ENCODE measurements at places on chromosomes 4 and X.

DNA sequence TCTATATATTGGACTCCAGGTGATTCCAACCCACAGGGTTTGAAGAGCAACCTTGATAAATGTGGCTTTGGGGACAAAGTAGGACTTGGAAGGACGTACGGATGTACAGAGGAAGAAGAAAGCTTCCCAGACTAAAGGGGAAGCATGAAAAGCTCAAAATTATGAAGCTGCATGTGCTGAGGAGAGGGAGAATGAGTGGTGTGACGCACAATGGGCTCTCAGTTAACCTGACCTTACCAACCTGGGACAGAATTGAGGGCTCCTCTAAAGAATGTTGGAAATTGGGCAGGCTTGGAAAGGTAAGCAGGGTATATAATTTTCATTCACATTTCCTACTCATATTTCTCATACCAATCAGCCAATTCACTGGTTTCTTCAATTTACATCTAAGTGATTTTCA, 10.5 kb upstream of the TIGD2 start:
- no peak for DNase-seq

GRCh38 chrX:151552743-151553142, 10.7 kb upstream of the PASD1 start:
- DNase-seq = no peak

- no peak for DNase-seq
Measured at GRCh38 chr4:80049813-80050534, 23.1 kb downstream of the ANTXR2 start.

DNA sequence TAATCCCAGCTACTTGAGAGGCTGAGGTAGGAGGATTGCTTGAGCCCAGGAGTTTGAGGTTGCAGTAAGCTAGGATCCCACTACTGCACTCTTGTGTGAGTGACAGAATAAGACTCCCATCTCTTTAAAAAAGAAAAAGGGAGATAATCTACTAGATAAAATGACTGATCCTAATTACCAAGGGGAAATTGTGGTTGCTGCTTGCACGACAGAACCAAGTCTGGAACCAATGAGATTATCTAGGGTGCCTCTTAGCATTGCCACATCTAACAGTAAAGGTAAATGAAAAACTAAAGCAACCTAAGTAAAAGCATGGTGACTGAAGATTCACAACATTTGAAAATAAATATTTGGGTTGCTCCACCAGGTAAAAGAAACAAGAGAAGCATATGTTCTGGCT, 185.1 kb downstream of the PDHA2 start:
- no peak for DNase-seq

DNA sequence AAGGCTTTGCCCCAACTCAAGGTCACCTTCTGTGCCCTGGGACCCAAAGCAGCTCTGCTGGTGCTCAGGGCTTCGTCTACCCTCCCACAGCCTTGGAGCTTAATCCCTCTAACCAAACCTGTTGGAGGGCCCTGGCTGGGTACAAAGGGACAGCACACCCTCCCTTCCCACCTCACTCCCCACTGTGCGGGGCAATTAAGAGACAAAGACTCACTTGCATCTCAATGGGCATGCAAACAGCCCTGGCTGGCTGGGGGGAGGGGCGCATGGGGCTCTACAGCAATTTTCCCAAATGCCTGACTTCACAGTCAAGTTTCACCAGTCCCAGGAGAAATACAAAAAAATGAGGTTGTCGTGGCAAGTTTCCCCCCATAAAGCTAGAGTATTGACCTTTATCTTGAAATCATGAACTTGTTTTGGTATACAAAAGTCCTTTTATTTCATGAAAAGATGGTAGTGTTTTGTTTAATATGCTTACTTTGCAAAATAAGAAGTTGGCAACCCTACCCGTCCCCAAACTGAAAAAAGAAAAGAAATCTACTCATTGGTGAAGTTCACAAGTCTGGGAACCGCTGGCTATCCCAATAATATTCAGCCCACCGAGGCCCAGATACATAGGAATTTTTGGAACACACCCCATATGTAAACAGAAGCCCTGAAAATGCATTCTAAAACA, 4.1 kb upstream of the CD99L2 start:
- DNase-seq = no peak

- no peak for DNase-seq
Measured at GRCh38 chr4:77854431-77855111, 8.1 kb upstream of the MRPL1 start.

DNA sequence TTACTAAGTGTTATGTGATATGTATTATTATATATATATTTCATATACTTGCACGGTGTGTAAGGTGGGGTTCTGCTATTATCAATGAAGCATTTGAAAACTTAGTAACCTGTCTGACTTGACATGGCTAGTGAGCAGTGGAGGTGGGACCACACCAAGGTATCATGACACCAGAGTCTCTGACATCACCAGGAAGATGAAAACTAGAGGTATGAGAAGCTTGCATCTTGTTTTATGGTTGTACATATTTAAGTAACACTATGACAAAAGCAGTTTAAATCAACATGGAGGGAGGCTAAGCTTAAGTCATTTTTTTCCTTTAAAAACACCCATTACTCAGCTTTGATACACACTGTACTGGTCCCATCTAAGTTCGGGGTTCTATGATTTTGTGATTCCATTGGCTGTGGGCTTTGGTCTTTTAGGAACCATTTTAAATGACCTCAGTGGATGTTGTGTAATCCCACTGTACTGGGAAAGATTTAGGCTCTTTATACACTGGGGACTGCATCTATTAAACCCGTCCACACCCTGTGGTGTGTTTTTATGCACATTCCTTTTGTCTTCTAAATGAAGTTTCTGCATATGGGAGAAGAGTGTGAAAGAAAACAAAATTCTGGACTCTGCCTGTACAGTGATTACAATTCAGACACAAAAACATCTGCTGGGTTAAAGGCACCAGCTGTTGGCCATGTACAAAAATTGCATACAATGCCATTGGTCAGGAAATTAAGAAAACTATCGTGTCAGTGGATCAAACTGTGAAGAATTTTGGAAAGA, 570.6 kb downstream of the SPRY1 start:
- no peak for DNase-seq

GRCh38 chrX:23483396-23483795, 148.7 kb downstream of the PTCHD1 start:
- no peak for DNase-seq

GRCh38 chrX:141469469-141469868, 115.1 kb downstream of the SPANXA1 start:
- no peak for DNase-seq

DNA sequence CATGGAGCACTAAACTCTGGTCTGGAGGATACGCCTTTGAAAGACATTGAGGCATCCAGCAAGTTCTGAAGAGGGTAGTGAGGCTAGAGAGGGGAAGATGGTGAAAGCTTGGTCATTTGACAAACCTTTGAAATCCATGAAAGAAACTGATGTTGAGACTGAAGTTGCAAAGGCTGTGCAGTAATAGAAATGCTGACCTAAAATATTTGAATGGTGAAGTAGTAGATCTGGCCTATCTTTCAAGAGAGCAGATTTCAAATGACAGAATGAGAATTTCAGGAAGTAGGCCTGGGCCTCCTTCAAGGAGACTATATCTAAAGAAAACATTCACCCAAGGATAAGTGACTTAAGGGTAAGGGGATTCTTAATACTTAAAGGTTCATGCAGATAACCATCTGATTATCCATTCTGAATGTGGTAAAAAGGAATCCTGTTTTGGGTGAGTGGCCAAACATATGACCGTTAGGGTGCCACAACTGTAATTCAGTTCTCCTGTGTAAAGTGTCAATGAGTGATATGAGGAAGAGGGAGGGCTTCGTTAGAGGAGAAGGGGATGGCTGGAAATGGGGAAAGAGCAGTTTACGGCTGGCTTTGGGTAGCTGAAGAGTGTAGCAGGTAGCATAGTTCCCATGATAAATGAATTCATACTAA, 62.2 kb downstream of the AMELX start:
- DNase-seq = no peak

DNA sequence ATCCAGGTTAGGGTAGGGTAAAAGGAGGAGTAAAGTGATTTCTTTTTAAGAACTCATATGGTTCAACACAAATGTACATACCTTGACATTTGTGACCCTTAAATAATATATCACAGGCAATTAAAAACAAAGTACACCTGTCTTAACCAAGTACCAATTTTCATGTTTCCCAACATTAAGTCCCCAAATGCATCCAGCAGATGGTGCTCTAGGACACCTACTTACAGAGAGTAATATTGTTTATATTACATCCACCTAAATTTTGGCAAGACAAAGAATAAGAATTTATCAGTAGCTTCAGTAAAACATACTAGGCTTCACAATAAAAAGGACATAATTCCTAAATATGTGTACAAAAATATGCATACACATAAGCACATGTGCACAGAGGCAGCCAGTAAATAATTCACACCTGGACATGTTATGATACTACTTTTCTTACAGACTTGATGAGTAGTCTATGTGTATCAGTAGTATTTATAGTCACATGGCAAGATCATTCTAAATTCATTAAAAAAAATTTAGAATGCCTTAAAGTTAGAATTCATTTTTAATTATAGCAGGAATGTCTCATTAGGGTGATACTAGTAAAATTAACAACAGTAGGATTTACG, 219.7 kb downstream of the DCLK2 start:
- no peak for DNase-seq

- DNase-seq = no peak
Measured at GRCh38 chr4:102832105-102832504, 4.8 kb upstream of the UBE2D3 start.

DNA sequence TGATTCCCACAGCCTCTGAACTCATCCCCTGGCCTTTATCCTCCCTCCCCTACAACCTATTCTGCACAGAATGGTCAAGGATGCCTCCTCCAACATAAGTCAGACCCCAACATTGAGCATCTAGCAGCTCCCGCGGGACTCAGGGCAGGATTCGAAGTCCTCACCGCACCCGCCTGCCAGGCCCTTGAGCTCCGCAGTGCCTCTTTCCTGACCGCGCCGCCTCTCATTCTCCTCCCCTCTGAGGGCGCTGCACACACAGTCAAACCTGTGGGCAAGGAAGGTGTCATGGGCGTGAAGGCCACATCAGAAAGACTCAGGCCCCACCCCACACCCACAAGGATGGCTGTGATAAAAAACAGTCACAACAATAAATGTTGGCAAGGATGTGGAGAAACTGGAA, 84.1 kb downstream of the CPZ start:
- no peak for DNase-seq

- DNase-seq = no peak
Measured at GRCh38 chr4:10664408-10664807, 20.2 kb downstream of the CLNK start.

DNA sequence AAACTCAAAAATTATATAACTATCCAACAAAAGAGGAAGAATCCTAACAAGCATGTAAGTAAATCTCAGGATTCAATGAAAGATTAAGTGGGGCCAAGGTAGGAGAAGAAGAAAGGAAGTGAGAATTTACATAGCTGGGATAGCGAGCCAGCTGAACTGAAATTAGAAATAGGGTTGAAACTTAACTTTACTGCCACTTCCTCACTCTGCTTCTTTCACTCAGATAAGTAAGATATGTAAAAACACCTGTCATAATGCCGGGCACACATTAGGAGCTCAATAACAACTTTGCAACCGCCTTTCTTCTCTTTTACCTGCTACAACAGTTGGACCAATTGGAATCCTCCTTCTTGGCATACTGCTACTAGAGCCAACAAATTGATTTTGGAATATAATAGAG, 129.4 kb downstream of the CNKSR2 start:
- DNase-seq = no peak

- no peak for DNase-seq
Measured at GRCh38 chr4:130021706-130022105, 925.8 kb downstream of the C4orf33 start.

GRCh38 chr4:40617872-40618271, 11.8 kb downstream of the RBM47 start:
- DNase-seq = no peak

- no peak for DNase-seq
Measured at GRCh38 chr4:52107745-52108144, 56.6 kb downstream of the SPATA18 start.

DNA sequence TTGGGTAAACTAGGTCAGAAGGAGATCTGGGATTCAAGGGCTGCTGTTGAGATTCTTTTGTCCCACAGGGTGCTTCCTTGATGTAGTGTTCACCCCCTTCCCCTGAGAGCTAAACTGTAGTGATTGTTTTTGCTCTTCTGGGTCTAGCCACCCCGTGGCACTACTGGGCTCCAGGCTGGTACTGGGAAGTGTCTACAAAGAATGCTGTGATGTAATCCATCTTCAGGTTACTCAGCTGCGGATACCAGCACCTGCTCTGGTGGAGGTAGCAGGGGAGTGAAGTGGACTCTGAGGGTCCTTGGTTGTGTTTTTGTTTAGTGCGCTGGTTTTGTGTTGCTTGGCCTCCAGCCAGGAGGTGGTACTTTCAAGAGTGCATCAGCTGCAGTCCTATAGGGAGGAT, 365.5 kb downstream of the ZNF674 start:
- no peak for DNase-seq

DNA sequence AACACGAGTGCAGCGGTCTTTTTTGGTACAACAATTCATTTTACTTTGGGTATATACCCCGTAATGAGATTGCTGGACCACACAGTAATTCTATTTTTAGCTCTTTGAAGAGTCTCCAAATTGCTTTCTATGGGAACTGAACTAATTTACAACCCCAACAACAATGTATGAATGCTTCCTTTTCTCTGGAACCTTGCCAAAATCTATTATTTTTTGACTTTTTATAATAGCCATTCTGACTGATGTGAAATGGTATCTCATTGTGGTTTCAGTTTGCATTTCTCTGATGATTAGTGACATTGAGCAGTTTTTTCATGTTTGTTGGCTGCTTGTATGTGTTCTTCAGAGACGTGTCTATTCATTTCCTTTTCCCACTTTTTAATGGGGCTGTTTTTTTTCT, 240.8 kb downstream of the STK32B start:
- DNase-seq = no peak

GRCh38 chr4:177308125-177308524, 1.5 kb upstream of the NEIL3 start:
- DNase-seq = no peak

DNA sequence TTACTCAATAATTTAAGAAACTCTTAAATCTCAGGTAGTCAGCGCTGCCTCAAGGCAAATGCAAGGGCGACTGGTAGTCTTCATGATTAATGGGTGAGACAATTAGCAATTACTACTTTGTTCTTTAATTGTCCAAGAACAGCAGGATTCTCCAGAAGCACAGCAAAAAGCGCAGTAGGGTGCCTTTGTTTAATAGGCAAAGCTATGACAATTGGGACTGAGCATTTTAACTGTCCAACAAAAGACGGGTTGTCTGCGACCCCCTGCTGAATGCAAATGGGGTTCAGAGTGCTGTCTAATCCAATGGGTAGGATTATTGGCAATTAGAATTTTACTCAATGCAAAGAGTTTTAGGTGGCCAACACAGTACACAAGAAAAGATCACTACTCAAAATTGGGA, 286.1 kb downstream of the CHIC1 start:
- DNase-seq = no peak

DNA sequence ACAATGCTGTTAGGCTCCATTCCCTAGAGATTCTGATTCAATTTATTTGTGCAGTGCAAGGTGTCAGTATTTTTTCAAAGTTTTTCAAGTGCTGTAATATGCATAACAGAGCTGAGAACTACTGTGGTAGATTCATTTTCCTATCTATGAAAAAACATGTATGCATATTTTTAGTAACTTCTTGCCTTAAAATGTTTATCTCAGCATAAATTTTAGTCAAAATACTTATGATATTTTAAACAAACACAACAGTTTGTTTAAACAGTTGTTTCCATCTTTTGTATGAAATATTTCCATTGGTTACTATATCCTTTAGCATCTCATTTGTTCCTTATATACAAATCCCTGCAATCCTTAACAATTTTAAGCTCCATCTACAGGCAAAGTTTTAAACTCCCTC, 624.8 kb upstream of the ADGRL3 start:
- DNase-seq = no peak

GRCh38 chr4:184286358-184286757, 68.7 kb upstream of the ENPP6 start:
- no peak for DNase-seq

- no peak for DNase-seq
Measured at GRCh38 chr4:64564126-64564525, 154.9 kb upstream of the TECRL start.
